Activated CD8-positive, alpha-beta memory T cell treated with anti-CD3 and anti-CD28 coated beads for 24 hours (primary cell): ENCODE measurements at places on chromosomes 11 and 22.
A peak's percentile ranks its signal among the peaks of the same experiment; 100 is the strongest.

- no peak for DNase-seq
Measured at GRCh38 chr11:10356161-10356560, 51.3 kb downstream of the ADM start.

DNA sequence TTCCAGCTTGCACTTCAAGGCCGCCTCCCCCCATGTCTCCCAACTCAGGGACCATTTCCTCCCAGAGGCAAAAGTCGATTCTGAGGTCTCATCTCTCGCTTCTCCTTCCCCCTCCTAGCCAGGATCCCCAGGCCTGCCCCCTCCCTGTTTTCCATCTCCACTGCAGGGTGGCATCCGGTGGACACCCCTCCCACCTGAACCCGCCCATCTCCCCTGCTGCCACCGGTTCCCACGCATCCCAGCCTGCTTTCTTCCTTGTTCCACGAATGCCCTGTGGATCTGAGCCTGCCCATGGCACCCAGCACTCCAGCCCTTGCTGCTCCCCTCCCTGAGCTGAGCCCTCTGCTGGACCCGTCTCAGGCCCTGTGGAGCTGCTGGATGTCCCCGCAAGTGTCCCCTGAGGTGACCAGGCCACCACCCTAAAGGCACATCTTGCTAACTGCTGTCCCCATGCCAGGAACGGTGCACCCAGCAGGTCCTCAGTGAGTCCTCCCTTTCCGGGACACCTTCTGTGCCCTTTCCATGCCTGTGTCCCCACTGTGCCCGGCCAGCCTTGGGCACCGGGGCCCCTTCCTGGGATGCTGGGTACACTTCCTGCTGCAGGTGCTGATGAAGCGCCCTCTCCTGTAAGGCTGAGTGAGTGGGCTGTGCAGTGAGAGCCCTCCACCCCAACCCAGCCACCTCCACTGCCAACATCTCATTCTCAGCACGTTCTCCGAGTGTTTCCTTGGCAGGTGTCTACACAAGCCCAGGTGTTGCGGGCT lies 936 bp downstream of the IL17REL start:
- peak; percentile 66 for DNase-seq

DNA sequence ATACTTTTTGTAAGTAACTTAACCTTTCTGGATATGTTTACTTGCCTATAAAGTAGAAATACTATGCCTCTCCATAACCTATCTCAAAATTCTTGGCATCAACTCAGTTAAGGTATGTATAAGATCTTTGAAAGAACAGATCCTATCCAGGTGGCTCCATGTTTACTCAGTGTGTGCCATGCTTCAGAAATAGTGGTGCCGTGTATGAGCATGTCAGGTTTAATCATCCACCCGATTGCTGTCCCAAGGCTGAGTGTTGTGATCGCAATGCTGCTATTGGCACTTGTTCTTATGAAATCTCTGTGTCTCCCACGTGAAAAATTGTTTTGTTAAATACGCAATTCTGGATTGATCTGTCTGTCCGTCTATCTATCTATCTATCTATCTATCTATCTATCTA lies 85.9 kb upstream of the SNX19 start:
- DNase-seq: no peak

- DNase-seq: no peak
Measured at GRCh38 chr11:93524173-93524536, 19.0 kb downstream of the SMCO4 start.

GRCh38 chr11:91630916-91631673 lies 593.5 kb upstream of the FAT3 start:
- no peak for DNase-seq

DNA sequence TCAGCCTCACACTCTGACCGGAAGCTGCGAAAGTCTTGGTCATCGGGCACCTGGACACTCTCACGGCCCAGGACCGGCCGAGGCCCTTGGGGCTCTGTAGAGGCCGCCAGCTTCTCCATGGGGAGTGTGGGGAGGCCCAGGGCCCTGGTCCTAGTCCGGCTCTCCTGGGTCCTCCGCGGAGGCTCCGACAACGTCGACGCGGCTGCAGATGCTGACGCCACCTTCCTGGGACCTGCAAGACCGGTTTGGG lies 12.9 kb downstream of the STARD10 start:
- no peak for DNase-seq

DNA sequence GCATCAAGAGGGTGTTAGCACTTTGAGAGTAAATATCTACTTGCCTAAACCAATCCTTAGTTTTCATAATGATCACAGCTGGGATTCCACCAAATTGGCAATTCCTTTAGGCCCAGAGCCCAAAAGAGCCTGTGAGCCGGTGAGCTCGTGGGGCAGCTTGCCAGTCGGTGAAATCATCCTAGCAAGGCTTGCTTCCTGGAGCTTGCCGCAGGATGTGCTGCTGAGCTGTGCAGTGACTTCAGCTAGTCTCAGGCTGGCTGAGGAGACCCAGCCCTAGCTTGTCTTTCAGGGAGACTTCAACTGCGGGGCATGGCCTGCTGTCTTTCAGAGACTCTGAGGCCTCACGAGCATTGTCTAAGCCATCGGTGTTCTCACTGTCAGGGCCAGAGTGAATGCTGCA lies 73.6 kb upstream of the SUSD2 start:
- no peak for DNase-seq

DNA sequence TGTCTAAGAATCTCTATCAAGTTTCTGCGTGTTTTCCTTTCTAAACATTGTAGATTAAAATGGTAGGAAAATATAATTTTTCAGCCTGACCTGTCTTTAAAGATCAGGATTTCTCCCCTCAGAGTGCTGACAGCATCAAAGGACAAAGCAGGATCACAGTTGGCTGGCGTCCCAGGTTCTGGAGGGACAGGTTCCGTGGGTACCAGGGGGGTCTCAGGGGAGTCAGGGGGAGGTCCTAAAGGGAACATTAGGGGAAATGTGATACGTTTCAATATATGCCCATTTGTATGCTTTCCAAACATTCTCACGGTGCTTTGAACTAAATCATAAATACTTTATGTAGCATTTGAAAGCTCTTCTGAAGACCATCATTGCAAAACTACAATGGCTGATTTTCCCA lies 3.4 kb downstream of the MMP3 start:
- DNase-seq: no peak

GRCh38 chr22:18987765-18988164 lies 51.7 kb upstream of the PRODH start:
- no peak for DNase-seq
